ENCODE measurements at places on chromosomes 12 and 14. TPM values are rescaled to one million over a fixed set of nuclear protein-coding genes. Genes with fewer than 3 reads are reported as not detected.

GRCh38 chr12:546265-546919 lies 86.7 kb downstream of the B4GALNT3 start:
- no peak for DNase-seq

Gene NOVA1
- 0.87 TPM for total RNA-seq

DNA sequence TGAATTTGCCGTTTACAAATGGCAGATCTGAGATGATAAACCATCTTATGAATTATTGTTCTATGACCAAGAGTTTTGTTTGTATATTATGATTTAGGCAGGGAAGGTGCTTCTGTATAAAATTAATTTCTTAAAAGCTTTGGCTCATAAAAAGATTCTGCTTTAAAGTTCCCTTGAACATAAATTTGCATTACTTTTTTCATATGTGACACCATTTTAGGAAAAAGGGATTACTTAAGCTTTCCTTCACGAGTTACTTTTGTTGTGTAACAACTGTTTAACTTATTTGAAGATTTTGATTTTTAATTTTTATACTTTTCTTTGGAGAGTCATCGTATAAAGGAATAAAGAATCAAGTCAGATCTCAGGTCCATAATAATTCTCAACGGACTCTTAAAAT lies 3.3 kb downstream of the ETNK1 start:
- DNase-seq: no peak

GRCh38 chr14:106058342-106058741 lies 532.0 kb downstream of the TMEM121 start:
- DNase-seq: no peak

Gene CDK2
- total RNA-seq: 29.0 TPM

Gene EIF2S3B
- total RNA-seq: 2.6 TPM

- DNase-seq: peak; percentile 42
Observed at GRCh38 chr12:1644534-1645438, 15.8 kb downstream of the WNT5B start.

DNA sequence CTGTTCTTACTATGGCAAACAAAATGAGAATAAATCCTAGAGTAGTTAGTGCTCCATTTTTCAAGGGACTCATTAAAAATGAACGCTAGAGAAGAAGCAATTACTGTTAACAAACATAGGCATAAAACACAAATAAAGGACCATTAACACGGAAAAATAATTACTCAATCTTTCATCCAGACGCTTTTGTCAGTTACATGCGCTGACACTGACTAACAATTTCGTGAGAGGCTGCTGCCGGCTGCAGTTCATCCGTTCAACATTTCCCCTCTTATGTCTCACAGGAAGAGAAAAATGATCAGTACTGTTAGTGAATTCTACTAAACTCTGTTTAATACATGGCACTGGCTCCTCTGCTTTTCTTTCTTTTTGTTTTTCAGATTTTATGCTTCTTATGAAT lies 472.7 kb upstream of the FLRT2 start:
- no peak for DNase-seq

Gene IPO8
- 30.4 TPM for total RNA-seq

- no peak for DNase-seq
Observed at GRCh38 chr14:102964152-102964730, 41.8 kb downstream of the AMN start.

Gene RHOF
- 82.0 TPM for total RNA-seq

Gene LTB4R
- total RNA-seq: 1.3 TPM

Gene KCNH5
- not detected for total RNA-seq

Gene OR4E2
- not detected for total RNA-seq

DNA sequence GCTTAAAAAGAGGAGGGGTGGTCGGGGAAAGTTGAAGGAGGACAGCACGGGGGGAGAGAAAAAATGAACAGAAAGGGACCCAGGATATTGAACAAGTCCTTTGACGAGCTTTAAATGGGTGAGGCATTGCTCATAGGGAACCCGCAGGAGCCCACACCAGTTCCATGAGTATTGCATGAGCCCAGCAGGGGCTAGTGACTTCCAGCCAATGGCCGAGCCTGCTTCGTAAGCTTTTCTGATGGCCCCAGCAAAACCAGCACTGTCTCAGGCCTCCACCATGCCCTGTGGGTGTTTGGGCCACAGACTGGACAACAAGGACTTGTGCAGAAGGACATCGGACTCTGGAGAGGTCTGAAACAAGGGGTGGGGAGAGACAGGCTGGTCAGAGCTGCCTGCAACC lies 109.5 kb downstream of the ZFP36L1 start:
- DNase-seq: no peak

DNA sequence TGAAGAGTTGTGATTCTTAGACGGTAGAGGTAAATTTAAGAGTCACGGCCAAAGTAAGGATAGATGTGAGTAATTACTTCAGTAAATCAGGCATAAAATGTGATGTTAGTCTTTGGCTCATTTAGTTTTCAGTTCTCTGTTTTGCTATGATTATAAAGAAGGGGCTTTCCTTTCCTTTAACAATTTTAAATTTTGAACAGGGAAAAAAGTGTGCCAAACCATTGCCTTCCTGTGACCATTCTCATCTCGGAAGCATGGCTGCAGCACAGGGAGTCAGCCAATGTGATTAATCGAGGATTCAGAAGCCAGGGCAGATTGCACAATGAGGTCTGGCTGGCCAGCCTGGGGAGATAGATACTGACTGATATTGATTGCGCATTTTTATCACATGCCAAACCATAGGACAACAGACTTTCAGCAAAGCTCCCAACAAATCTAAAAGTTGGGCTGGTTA lies 480.2 kb upstream of the PRICKLE1 start:
- DNase-seq: no peak

DNA sequence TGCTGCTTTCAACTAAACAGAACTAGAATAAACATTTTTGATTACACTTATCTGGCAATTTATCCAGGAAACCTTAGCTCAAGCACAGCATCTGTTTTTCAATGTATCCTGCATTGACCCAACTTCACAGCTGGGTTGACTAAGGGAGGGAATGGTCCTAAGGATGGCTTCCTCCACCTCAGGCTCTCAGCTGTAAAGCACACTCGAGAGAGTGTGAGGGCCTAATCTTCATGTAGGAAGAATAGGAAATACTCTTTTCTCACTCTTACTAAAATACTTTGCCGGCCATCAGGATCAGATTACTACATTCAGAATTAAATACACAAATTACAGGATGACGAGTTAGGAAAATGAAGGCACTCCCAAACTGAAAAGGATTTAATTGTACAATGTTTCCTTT lies 7.2 kb downstream of the SETD3 start:
- DNase-seq: no peak

- DNase-seq: no peak
Observed at GRCh38 chr12:25591144-25591543, 38.1 kb upstream of the LMNTD1 start.

Gene CFL2
- 54.4 TPM for total RNA-seq

Gene ARHGAP9
- not detected for total RNA-seq

Gene CEBPE
- total RNA-seq: not detected

Gene CCDC60
- total RNA-seq: not detected

Gene GLT8D2
- 0.87 TPM for total RNA-seq

- DNase-seq: no peak
Observed at GRCh38 chr12:15556411-15557102, 232.6 kb downstream of the EPS8 start.

GRCh38 chr12:58906917-58907316 lies 13.4 kb downstream of the LRIG3 start:
- no peak for DNase-seq

DNA sequence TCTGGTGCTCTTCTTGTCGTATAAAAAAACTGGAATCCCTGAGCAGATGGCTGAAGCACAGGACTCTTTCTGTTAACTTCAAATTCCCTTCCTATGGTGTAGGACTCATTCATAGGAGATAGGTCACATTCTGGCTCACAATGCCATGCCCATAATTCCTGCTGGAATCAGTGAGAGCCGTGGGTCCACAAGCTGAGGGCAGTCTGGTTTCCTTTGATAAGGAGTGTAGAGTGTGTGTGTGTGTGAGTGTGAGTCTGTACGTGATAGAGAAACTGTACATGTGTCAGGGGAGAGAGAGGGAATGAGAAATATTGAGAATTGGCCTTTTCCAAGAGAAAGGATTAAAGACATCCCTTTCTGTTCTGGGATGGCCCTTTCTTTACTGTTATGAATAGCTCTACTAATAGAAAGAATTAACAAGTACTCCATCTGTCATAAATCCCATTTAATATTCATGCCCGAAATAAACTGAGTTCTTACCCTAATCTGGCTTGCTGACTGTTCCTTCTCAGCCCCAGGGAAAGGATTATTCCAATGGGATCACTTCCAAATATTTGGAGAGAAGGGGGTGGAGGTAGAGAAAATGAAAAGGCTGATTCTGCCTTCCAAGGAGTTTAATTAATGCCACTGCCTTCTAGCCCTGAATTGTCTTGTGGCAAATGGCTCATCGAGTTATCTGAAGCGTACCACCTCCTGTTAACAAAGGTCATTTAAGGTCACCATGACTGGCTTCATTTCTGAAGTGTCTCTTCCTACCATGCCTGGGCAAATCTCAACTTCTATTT lies 79.0 kb downstream of the TMX1 start:
- no peak for DNase-seq

- no peak for DNase-seq
Observed at GRCh38 chr14:95263527-95264231, 56.0 kb downstream of the CLMN start.

Gene SYCP3
- total RNA-seq: 0.15 TPM

DNA sequence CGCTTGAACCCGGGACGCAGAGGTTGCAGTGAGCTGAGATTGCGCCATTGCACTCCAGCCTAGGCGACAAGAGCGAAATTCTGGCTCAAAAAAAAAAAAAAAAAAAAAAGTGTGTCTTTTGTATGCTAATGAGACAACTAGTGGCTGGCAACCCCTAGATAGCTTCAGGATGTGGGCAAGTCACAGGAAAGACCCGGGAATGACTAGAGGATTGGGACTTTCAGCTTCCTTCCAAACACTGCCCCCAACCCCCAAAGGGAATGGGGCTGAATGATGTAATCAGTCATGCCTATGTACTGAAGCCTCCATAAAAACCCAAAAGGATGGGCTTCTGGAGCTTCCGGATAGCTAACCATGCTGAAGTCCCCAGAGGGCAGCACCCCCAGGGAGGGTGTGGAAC lies 28.6 kb downstream of the USP44 start:
- no peak for DNase-seq

Gene PLEKHD1
- 0.10 TPM for total RNA-seq

Gene OR10G3
- not detected for total RNA-seq

GRCh38 chr14:38623661-38624060 lies 367.8 kb upstream of the CLEC14A start:
- no peak for DNase-seq

GRCh38 chr12:130932061-130932930 lies 21.4 kb upstream of the ADGRD1 start:
- DNase-seq: no peak

DNA sequence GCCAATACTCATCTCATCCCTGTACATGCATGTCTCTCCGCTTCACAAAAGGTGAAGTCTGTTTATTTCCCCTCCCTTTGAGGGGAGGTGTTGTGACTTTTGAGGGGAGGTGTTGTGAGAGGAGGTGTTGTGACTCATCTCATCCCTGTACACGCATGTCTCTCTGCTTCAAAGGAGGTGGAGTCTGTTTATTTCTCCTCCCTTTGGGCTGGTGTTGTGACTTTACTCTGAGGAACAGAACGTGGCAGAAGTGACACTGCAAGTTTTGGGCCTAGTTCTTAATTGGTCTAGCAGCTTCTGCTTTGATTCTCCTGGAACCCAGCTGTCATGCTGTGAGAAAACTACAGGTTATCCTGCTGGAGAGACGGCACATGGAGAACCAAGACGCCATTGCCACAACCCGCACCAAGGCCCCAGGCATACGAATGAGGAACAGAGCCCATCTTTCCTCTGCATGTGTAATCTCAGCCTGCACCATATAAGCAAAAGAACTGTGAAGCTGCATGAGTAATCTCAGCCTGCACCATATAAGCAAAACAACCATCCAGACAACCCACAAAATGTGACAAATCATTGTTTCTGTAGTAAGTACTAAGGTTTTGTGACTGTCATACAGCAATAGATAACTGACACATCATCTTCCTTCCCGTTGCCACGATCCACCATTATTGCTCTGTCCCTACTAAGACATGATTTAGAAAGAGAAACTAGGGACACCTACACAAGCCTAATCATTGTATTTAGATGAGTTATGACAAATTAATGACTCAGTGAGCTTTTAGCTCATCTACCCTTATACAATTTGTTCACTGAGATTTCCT lies 30.0 kb downstream of the GALNT4 start:
- peak; percentile 13 for DNase-seq

GRCh38 chr14:35712466-35712865 lies 96.6 kb downstream of the RALGAPA1 start:
- DNase-seq: no peak

Gene PGF
- 0.35 TPM for total RNA-seq

Gene DNAJC22
- total RNA-seq: 3.1 TPM

DNA sequence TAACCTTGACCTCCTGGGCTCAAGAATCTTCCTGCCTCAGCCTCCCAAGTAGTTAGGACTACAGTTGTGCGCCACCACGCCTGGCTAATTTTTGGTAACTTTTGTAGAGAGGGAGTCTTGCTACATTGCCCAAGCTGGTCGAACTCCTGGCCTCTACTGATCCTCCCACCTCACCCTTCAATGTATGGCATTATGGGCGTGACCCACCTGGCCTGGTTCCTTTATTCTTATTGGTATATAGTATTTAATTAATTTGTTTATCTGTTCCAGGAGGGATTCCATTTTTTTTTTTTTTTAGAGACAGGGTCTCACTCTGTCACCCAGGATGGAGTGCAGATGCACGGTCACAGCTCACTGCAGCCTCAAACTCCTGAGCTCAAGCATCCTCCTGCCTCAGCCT lies 40.9 kb upstream of the EAPP start:
- no peak for DNase-seq

DNA sequence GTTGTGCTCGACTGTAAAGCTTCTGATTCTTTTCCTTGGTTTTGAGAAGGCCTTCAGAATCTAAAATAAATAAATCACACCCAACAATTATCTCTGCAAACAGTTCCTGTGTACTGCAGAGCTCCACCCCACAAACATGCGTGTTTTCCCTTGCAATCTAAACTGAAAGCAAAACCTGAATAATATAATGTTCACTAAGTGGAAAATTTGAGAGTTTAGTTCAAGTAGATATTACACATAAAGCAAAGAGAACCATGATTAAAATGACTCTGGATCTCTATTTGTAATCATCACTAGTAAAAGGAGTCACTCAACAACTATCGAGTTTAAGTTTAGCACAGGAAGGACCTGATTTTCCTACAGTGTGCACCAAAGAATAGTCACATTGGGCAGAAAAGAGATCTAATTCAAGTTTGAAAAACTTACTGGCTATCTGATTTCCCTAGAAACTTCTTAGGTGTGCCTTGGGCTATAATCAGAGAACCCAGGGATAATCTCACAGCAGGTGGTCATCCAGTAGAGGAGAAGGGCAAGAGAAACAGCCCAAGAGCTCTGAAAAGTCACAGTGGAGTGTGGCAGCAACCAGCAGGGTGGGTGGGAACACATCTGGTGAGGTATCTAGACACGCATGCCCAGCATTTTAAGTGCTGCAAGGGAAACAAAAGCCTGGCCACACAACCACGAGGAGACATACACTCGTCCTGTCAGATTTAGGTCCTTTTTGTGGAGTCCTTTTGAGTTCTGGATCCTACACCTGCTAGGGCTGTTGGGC lies 25.4 kb downstream of the ATG14 start:
- DNase-seq: no peak
